ENCODE measurements at places on chromosomes 3 and 15.
A peak's percentile ranks its signal among the peaks of the same experiment; 100 is the strongest.

GRCh38 chr3:17775073-17775472 is 32.6 kb upstream of the TBC1D5 start:
- no peak for DNase-seq

DNA sequence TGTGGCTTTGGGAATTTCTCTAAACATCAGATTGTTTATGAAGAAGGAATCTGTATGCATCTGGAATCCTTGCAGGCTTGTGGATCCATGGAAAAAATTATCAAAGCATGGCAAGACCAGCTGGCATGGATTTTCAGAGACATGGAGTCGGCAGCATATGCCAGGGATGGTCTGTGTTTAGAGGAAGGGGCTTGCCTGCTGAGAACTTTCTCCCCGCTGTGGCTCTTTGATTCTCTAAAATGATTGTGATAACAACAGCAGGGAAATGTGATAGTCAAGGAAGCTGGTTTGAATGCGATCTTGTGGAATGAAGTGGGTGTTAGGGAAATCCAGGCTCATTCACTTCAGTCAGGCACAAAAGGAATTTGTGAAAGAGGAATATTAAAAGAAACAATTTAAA is 245.7 kb upstream of the THRB start:
- no peak for DNase-seq

DNA sequence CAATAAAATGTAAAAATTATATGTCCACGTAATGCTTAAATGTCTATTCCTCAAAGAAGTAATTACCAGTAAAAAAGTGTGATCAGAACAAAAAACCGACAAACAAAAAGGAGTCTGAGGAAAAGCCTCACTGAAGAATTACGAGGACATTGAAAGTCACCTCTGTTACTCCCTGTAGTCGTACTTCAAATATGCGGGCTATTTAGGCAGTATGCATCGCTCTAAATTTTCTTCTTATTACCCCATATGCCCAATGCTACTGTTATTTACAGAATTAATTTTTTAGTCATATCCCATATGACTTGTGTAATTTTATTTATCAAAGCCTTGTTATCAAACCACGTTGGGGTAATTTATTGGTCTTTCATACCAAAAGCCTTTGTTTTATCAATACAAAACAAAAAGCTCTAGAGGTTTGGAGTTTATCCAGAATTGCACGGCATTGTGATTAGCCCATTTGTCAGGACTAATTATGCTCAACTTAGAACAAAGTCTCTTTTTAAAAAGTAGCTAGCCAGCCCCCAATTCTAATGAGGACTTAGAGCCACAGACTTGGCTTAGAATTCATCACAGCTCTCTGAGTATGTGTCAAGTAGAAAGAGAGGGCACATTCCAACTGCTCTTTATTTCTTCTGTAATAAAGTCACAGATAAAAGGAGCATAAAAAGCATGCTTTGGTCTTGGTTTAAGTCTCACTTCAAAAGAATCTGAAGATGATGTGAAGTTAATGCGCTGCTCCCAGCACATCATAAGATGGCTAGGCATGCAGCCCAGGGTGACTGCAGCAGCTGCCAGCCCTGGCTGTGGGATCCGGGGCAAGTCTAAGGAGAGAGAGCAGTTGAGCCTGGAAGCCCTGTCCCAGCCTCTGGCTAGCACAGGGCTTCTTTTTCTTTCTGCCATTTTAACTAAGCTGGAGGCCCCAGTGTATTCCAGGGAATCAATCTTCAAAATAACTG is 521.0 kb downstream of the GABRG3 start:
- no peak for DNase-seq

- no peak for DNase-seq
These were observed 1.1 kb downstream of the CNTN4 start for GRCh38 chr3:2099779-2100191.

DNA sequence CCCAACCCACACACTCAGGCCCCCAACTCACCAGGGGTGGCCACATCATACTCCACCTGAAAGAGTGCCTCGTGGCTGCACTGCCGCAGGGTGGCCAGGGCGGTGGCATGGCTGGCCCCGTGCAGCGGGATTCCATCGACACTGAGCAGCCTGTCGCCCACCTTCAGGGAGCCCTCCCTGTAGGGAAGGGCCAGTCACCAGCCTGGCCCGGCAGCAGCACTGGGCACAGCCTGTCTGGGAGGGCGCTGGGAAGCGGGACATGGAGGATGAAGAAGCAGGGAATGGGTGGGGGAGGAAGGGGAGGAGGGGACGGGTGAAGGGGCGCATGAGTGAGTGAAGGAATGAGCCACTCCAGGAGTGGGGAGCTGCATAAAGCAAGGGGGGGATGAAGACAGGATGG is 18.5 kb downstream of the GRIP2 start:
- no peak for DNase-seq

GRCh38 chr15:82602195-82602594 is 45.0 kb downstream of the CPEB1 start:
- DNase-seq: no peak

DNA sequence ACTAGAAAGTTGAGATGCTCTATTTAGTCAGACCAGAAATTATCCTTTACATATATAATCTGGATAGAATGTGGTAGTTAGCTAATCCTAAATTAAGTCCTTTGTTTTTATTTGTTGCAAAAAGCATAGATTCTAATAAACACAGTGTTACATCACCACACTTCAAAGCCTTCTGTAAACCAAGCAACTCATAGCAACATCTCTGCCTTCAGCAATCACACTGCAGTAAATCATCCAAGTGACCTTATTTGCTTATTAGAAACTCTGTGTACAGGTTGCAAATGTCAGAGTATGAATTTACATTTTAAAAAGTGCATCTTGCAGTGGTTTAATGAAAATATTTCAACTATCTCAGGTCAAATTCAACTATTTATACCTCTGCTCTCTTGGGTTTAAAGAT is 242.5 kb downstream of the GBE1 start:
- DNase-seq: no peak

GRCh38 chr3:49712631-49713317 is 6.7 kb downstream of the AMIGO3 start:
- no peak for DNase-seq

- no peak for DNase-seq
These were observed 29.1 kb downstream of the MKRN2 start for GRCh38 chr3:12585970-12586369.

DNA sequence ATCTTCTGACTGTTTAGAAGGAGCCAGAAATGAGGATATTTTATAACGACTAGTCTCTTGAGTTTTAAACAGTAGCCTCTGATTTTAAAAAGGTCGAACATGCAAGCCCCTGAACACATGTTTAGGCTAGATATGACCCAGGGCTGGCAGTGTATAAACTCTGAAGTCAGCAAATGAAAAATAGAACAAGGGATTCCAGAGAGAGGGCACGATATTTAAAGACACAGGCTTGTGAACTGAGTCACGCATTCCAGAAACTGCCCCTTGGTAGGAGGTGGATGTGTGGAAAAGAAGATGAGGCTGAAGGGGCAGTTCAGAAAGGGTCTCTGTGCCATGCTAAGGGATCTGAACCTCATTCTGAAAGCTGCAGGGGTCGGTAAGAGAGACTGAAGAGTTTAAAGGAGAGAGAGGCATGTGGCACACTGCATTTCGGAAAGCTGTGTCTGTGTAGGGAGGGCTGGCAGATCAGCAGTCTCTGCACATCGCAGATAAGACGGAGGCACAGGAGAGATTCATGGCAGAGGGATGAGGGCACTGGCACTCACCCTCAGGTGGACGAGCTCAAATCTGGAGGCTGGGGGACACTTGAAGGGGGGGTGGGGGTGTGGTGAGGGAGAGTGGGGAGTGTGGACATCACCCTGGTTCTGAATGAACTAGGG is 22.1 kb downstream of the ST8SIA2 start:
- DNase-seq: no peak

- no peak for DNase-seq
These were observed 4.2 kb upstream of the PLEKHO2 start for GRCh38 chr15:64837502-64837901.

GRCh38 chr3:87503900-87504498 is 227.6 kb upstream of the POU1F1 start:
- no peak for DNase-seq

- DNase-seq: no peak
These were observed 50.2 kb downstream of the PDHB start for GRCh38 chr3:58383476-58383875.

GRCh38 chr3:179949412-179949811 is 87.3 kb downstream of the PEX5L start:
- DNase-seq: no peak

DNA sequence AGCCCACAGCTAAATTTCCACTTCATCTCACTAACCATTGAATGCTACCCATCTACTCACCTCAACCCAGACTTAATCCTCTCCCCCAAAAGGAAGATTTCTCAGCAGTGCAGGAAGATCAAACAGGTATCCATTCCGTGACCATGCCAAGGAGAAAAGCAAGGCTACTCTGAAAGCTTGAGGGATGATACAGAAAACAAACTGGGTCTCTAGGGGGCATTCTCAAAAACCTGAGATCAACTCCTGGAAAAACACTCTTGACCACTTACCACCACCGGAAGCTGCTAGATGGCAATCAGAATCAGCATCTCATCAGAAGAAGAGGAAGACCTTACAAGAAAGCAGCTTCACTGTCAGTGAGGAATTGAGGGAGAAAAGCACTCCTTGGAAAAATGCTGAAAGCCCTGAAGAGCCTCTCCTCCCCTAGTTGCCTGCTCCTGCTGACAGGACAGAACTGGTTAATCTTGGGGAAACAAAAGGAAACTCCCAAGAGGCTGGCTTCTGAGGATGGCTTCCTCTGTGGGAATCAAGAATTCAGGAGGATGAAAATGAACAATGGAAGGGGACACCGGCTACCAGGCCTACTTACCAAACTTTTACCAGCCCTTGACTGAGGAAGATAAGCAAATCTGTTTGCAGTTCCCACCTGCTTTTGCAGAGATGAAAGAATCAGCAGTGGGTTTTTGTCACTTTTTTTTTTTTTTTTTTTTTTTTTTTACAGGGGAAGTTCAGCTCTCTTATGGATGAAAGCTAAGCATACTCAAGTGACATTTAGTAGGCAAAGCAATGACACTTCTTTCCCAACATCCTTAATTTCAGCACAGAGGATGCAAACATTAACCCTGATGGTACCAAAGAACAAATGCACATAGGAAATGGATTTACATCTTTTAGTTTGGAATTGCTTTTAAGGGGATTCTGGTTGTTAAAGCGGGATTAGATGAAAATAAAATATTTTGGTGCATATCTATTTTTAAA is at the start of gene ATP8B4:
ATP8B4 (minus strand) TSS at position 171 of the 978 bp plus-strand sequence. CDS start 12,267 bp downstream, outside the sequence.
- DNase-seq: no peak

- peak; percentile 11 for DNase-seq
These were observed 412.9 kb downstream of the TIGIT start for GRCh38 chr3:114706591-114707232.

DNA sequence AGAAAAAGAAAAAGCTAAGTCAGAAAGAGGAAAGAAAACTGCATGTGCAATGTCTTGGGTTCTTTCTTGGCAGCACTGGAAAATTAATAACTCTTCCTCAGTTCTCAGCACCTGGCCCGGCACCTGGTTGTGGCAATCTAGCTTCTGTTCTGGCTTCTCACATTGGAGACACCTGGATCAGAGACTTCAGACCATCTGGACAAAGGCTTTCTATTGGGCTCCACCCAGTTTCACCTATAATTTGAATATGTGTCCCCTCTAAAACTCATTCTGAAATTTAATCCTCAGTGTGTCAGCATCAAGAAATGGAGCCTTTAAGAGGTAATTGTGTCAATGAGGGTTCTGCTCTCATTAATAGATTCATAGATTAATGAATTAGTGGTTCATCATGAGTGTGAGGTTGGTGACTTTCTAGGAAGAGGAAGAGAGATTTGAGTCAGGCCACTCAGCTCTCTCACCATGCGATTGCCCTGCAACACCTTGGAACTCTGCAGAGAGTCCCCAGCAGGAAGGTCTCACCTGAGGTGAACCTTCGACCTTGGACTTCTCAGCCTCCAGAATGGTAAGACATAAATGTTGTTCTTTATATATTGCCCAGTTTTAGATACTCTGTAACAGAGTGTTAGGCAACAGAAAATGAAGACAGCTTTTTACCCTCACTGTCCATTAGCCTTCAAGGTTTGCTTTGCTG is 679.9 kb downstream of the NTRK3 start:
- DNase-seq: no peak

DNA sequence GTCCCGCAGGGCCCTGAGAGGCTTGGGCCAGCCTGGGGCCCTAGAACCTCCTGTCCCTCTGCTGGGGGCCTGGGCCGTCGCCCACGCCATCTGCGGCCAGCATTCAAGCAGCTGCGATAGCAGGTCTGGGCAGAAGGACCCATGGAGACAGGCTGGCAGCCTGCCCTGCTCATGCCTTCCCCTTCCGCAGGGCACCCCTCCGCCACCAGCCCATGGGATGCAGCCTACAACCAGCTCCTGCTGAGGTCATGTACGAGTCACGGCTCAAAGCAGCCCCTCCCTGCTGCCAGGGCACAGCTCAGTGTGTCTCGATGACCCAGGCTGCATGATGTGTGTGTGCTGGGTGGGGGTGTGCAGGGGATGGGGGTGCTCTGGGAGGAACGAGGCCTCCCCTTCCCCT is 27.8 kb downstream of the DUSP7 start:
- DNase-seq: no peak

Measured in stimulated activated CD4-positive, alpha-beta T cell treated with anti-CD3 and anti-CD28 coated beads, Interleukin-2, amount 100 ng/mL, for 48 hours (primary cell).